ENCODE measurements at places on chromosomes 3 and 15.

DNA sequence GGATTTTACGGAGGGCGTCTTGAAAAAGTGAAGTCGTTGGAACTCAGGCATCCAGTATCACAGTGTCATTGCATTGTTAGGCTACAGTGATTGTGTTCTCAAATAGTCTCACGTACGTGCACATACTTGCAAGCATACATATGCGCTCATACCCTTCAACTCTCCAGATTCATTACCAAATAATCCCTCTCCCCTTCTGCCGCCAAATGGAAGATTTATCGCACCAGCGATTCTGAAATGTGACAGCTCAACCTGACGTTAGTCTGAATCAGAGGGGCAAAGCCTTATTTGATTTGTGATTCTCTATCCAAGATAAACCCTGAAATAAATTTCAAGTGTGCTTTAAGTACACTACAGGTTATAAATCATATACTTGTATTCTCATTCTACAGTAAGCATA lies 119.4 kb downstream of the GADL1 start:
- DNase-seq = no peak

- DNase-seq = no peak
Measured at GRCh38 chr3:46943237-46944187, 33.0 kb downstream of the CCDC12 start.

- DNase-seq = no peak
Measured at GRCh38 chr3:127676456-127676855, 3.7 kb downstream of the ABTB1 start.

DNA sequence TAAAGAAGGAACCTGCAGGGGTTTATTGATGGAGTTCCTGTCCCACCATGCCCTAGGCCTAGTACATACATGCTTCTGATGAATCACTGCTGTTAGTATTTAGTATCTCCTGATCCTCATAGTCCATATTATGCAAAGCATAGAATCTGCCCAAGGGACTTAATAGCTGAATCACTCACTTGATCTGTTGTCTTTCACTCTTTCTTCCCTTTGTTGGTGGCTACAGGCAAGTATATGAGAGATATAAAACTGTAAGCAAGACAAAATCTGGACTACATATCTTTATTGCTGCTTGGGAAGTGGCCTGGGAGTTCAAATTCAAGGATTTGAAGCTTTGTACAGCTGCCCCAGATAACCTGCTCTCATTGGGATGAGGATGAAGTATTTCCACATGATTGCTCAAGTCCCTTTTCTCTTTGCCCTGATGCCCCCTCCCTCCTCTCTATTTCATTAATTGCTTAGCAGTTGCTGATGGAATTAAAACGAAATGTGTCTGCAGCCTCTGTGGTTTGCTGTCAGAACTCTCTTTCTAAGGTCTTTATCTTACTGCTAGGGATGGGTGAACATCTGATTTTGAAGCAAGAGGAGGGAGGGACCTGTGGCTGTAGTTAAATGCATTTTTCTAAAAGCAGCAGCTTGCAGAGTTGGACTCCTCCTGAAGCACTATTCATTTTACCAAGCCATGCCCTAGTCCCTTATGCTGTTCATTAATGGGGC lies 114.1 kb downstream of the ZNF609 start:
- no peak for DNase-seq

DNA sequence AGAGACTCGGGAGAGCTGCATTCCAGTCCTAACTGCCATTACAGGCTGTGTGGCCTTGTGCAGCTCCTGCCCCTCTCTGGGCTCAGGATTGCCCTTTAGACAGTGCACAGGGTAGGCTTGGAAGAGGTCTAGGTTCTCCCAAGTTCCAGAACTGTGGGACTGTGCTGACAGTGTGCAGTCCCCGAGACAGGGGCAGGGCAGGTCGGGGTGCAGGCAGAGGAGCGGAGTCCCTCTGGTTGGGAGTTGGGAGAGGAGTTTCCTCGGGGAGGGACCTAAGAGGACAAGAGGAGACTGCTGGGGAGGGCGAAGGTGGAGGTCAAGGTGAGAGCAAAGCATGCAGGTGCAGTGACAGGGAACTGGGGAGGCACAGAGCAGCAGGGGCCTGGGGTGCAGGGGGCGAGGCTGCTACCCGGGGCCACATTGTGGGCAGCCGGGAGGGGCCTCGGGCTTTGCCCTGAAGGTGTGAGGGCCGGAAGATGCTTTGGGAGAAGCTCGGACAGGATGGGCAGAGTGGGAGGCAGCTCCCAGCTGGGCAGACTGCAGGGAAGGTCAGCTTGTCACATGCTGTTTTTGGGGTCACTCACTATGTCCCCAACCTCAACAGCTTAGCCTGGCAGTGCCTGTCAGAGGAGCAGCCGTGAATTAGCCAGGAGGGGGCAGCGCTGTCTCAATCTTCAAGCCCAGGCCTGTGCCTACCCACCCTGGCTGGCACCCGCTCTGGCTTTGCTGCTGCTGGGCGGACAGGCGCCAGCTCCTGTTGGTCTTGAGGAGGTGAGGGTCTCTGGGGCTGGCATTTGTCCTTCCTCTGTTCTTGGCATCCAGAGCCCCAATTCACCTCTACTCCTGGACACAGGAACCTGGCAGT lies 15.4 kb upstream of the CSPG4 start:
- peak; percentile 21 for DNase-seq
